ENCODE measurements at places on chromosomes 2 and 18. TPM values are rescaled to one million over a fixed set of nuclear protein-coding genes. Genes with fewer than 3 reads are reported as not detected.

The CFC1 gene
- not detected for total RNA-seq

The CAVIN2 gene
- 11.5 TPM for total RNA-seq

The POTEC gene
- total RNA-seq: not detected

The WDR54 gene
- 23.5 TPM for total RNA-seq

The TSGA10 gene
- 1.1 TPM for total RNA-seq

The IL36RN gene
- total RNA-seq: not detected

The AQP12A gene
- total RNA-seq: not detected

The DSC2 gene
- 3.7 TPM for total RNA-seq

The FN1 gene
- 18,337 TPM for total RNA-seq

The SCN3A gene
- not detected for total RNA-seq

The LONRF2 gene
- 1.0 TPM for total RNA-seq

The DSC3 gene
- total RNA-seq: 2.8 TPM

The TXNL4A gene
- total RNA-seq: 39.9 TPM

The GPR55 gene
- total RNA-seq: not detected

The BZW1 gene
- total RNA-seq: 396 TPM

The DNAJC5G gene
- total RNA-seq: not detected

The TMEFF2 gene
- 5.4 TPM for total RNA-seq

The ZAP70 gene
- total RNA-seq: 2.2 TPM

The CYP27C1 gene
- 0.58 TPM for total RNA-seq

The CNDP2 gene
- 48.2 TPM for total RNA-seq

The IL36G gene
- total RNA-seq: not detected

The ANKRD44 gene
- total RNA-seq: 3.1 TPM

The ZNF396 gene
- total RNA-seq: 1.4 TPM

The PCARE gene
- total RNA-seq: not detected
